ENCODE measurements at places on chromosomes 6 and 20. TPM values are rescaled to one million over a fixed set of nuclear protein-coding genes. Genes with fewer than 3 reads are reported as not detected.

DNA sequence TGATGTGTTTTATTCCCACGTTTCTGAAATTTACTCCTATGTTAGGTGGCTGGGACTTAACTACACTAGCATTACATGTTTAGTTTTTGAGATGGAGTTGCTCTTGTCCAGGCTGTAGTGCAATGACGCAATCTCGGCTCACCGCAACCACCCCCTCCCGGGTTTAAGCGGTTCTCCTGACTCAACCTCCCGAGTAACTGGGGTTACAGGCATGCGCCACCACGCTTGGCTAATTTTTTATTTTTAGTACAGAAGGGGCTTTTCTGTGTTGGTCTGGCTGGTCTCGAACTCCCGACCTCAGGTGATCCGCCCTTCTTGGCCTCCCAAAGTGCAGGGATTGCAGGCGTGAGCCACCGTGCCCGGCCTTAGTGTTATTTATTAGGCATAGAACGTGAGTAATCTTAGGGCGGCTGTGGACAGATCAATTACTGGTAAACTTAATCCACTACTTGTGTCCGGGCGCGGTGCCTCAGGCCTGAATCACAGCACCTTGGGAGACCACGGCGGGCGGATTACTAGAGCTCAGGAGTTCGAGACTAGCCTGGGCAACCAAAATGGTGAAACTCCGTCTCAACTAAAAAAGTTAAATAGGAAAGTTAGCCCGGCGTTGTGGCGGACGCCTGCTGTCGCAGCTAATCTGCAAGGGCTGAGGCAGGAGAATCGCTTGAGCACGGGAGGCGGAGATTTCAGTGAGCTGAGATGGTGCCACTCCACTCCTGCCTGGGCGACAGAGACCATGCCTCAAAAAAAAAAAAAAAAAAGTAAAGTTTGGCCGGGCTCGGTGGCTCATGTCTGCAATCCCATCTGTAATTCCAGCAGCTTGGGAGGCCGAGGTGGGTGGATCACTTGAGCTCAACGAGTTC lies 123.7 kb upstream of the BTN3A2 start:
- H3K27ac ChIP-seq, result peak overlapping the region; percentile 74
- H3K4me3 ChIP-seq, result peak overlapping the region; percentile 74
- H3K27me3 ChIP-seq, result no peaks in the 10 kb centered on the region
- peak; percentile 67 for DNase-seq

DNA sequence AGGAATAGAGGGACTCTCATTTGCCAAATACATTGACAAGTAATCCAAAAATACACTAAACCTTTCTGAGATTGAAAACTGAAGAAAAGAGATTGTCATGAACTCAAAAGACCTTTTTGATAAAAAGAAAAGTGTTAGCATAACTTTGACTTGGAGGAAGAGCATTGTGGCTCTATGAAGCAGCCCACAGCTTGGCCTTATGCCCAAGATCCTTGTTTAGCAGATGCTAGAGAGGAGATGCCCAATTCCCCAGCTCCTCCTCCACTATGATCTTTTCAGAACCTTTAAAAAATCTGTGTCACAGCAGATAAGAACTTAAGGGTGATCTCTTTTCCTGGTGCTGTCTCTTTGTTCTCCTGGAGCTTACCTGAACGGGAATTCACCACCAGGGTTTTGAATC lies 35.8 kb upstream of the IGF2R start:
- H3K27me3 ChIP-seq, result no peaks in the 10 kb centered on the region
- H3K4me3 ChIP-seq, result no peak overlapping the region
- H3K4me1 ChIP-seq, result peaks cover 7% of the 10 kb centered on the region
- no peaks in the 10 kb centered on the region for H3K36me3 ChIP-seq
- H3K27ac ChIP-seq, result no peak overlapping the region
- DNase-seq, result no peak

DNA sequence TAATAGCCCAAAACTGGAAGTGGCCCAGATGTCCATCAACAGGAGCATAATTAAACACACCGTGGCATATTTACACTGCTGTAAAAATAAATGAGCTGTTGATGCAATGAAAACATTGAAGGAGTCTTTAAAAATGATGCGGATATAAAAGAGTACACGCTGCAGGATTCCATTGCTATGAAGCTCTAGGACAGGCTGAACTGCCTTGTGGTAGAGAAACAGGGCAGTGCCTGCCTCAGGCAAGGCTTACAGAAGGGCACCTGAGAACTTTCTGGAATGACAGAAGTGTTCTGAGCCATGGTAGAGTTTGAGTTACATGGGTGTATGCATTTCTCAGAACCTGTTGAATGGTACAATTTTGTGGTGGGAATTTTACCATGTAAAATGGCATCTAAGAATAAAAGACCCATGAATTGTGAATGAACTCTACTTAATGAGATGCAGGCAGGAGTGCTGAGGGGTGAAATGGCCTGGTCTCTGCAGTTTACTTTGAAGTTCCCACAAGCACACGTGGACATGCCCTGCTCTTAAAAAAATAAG lies 45.3 kb upstream of the RIN2 start:
- H3K36me3 ChIP-seq, result no peaks in the 10 kb centered on the region

GRCh38 chr20:10681494-10681893 lies 7.7 kb upstream of the JAG1 start:
- no peaks in the 10 kb centered on the region for H3K27me3 ChIP-seq
- H3K27ac ChIP-seq, result no peak overlapping the region
- no peak overlapping the region for H3K4me3 ChIP-seq
- no peaks in the 10 kb centered on the region for H3K4me1 ChIP-seq
- H3K36me3 ChIP-seq, result no peaks in the 10 kb centered on the region
- DNase-seq, result no peak

DNA sequence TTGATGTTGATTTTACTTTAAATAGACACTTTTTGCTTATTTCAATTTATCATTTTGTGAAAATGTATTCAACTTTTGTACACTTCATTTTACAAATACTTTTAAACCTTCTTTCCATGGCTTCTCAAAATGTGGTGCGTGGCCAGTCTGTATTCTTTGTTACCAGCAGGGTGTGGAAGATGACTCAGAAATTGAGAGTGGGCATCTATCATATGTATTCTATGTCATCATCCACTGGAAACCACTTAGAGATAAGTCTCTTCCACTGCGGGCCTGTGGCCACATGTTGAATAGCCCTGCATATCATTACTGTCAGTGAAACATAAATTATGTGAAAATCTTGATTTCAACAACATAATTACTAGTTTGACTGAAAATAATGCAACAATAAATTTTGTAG lies 52.6 kb upstream of the MC3R start:
- no peaks in the 10 kb centered on the region for H3K4me1 ChIP-seq
- no peaks in the 10 kb centered on the region for H3K27me3 ChIP-seq
- H3K4me3 ChIP-seq, result no peak overlapping the region
- H3K27ac ChIP-seq, result no peak overlapping the region
- no peak for DNase-seq

GRCh38 chr20:1805161-1805581 lies 90.0 kb upstream of the SIRPA start:
- no peaks in the 10 kb centered on the region for H3K27me3 ChIP-seq
- H3K4me1 ChIP-seq, result peaks cover 30% of the 10 kb centered on the region
- no peaks in the 10 kb centered on the region for H3K36me3 ChIP-seq

GRCh38 chr6:97438011-97438671 lies 155.1 kb upstream of the MMS22L start:
- no peaks in the 10 kb centered on the region for H3K27me3 ChIP-seq
- H3K4me3 ChIP-seq, result no peak overlapping the region
- DNase-seq, result no peak
- no peak overlapping the region for H3K27ac ChIP-seq
- no peaks in the 10 kb centered on the region for H3K4me1 ChIP-seq

GRCh38 chr20:37395921-37396415 lies 50.0 kb downstream of the SRC start:
- no peak for DNase-seq
- no peaks in the 10 kb centered on the region for H3K4me1 ChIP-seq
- H3K36me3 ChIP-seq, result peaks cover 10% of the 10 kb centered on the region
- no peak overlapping the region for H3K4me3 ChIP-seq
- H3K27ac ChIP-seq, result no peak overlapping the region
- no peaks in the 10 kb centered on the region for H3K27me3 ChIP-seq

DAAM2 gene
- 5.1 TPM for total RNA-seq

MAP3K4 gene
- total RNA-seq, result 24.0 TPM

PAK5 gene
- total RNA-seq, result not detected

CYP21A2 gene
- total RNA-seq, result not detected

SYCP2L gene
- not detected for total RNA-seq

TAF11 gene
- 18.2 TPM for total RNA-seq
